HTR-8/SVneo (cell line): ENCODE measurements at places on chromosomes 13 and 19.

DNA sequence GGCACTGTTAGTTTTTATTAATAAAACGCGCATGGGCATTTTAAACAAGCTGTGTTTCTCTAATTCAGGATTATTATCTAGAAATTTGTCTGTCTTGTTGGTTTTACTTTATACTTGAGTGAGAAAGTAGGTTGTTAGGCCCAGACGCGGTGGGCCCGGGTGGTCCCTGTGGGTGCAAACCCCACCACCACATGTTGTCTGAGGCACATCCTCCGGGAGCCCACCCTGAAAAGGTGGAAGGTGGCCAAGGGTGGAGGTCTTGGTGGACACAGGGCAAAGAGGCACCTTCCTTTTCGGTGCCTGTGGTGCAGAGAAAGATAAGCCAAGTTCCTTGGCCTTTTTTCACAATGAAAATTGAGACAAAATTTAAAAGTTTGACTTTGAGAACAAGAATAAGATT lies 16.6 kb downstream of the ATP4B start:
- no peak for DNase-seq

DNA sequence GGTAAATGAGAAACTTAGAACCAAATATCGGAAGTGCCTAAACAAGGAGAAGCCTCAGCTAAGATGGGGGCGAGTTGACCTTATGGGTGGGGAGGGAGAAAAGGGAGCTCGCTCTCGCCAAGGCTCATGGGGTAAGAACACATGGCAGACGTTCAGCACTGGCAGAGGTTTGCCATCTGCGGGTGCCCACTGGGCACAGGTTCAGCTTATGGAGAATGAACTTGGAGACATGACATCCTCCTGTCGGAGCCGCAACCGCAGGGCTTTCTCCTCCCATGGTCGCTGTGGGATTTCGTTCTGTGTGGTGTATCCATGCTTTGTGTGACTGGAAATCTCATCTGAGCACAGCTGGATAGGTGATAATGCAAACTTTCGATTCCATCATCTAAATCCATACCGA lies 36.1 kb upstream of the PEPD start:
- no peak for DNase-seq

DNA sequence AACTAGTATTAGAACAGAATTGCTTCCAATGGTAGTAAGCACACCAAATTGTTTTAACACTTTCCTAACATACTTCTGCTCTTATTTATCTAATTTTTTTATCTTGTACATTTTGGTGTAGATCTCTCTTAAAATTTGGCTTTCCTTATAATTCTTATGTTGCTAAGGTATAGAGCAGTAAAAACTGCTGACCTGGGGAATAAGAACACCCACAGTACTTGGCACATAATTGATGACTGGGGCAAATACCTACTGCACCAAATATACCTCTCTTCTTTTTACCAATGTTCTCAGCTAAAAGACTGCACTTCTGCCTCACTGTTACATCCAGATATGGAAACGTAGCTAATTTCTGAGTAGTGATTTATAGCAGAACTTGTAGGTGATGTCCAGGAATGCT lies 642.2 kb downstream of the LIG4 start:
- no peak for DNase-seq

GRCh38 chr19:33157906-33158305 lies 26.0 kb downstream of the WDR88 start:
- no peak for DNase-seq

DNA sequence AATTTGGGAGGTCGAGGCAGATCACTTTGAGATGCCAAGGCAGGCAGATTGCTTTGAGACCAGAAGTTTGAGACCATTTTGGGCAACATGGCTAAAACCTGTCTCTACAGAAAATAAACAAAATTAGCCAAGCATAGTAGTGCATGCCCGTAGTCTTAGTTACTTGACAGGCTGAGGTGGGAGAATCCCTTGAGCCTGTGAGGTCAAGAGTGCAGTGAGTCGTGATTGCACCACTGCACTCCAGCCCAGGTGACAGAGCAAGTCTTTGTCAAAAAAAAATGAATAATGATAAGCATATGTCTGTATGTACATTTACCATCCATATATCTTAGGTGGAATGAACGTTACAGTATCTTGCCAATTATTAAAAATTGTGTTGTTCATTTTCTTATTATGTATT lies 2447.7 kb downstream of the PCDH9 start:
- DNase-seq, result no peak

DNA sequence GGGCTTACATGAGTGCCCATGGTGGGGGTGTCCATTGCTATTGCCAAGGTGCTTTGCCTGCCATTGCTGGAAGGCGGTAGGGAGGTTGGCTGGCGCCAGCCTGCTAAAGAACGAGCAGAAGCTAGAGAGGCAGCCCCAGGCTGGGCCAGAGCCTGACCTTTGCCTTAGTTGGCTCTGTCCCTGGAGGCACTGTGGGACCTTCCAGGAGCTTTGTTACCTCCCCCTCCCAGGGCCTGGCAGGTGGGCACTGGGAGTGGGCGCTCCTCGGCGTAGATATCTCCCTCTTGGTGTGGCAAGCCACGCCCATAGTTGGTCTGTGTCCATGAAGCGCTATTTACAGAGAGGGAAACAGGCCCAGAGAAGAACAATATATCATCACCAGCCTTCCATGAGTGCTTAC lies 2.3 kb upstream of the SLC25A42 start:
- DNase-seq, result no peak

- no peak for DNase-seq
Measured at GRCh38 chr13:108963846-108964600, 334.6 kb downstream of the MYO16 start.

DNA sequence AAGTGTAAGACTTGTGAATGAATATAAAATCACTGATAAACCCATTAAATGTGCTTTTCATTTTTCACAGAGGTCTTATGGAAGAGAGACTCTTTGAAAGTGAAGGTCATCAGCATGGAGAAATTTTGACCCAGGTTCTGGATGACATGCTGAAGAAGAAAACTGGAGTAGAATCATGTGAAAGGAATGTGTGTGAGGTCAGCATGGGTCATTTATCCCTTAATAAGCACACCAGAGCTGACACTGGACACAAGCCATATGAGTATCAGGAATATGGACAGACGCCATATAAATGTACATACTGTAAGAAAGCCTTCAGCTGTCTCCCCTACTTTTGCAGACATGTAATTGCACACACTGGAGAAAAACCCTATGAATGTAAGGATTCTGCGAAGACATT lies 29.0 kb downstream of the ZNF20 start:
- no peak for DNase-seq

GRCh38 chr13:101535192-101535746 lies 82.8 kb downstream of the ITGBL1 start:
- DNase-seq, result no peak

GRCh38 chr13:20378721-20379120 lies 146.6 kb upstream of the GJB6 start:
- no peak for DNase-seq

DNA sequence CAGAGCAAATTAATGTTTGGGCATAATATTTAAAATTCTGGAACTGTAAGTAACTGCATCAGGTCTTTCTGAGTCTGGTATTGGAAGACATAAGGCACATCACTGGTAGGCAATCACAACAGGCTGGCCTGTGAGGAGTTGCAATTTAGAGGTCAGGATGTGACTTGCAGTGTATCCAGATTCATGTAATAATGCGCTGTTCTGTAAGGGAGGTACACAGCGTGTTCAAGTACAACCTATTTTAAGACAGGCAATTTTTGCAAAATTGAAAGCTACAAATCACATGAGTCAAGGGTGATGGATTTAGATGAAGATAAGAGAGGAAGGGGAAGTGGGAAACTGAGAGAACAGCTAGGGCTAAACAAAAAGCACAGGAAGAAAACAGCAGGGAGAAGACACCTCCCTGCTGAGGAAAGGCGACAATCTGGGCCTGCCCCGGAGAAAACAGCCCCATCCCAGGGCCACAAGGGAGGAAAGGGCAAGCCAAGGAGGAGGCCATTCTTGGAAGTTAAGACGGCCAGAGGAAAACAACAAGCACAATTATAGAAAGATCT lies 138.1 kb downstream of the LACC1 start:
- DNase-seq, result no peak

DNA sequence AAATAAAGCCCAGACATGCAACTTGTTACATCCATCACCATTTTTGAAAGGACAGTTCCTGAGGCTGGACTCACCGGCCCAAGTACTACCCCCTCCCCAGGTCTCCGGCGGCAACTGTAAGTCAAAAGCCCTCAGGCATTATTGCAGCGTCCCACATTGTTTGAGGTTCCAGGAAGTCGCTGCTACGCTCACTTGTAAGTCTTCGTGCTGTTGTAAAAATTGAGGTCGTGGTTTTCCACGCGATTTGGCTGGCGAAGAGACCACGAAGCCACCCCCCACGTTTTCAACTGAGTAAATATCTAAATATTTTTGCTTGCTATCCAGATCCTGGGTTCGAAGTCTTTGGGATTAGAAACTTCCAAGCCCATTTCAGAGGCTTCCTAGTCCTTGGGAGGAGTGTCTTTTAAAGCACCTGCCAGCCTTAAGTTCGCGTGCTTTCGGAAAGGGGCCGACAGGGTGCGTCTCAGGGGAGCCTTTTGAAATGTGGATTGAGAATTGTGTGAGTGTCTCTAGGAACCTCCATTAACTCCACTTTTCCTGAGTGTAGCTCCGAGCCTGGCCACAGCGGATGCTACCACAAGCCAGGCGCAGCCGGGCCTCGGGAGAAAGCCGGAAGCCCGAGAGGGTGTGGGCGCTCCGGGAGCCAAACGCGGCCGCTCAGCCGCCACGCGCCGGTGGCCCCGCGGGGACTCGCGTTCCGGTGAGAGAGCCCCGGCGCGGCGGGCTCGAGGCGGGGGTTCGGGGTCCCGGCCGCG lies 434 bp upstream of the FNDC3A start:
- peak; percentile 13 for DNase-seq

GRCh38 chr19:54461613-54462012 lies 2.0 kb downstream of the LENG9 start:
- DNase-seq, result no peak

GRCh38 chr13:73230716-73231115 lies 171.9 kb downstream of the KLF5 start:
- no peak for DNase-seq

DNA sequence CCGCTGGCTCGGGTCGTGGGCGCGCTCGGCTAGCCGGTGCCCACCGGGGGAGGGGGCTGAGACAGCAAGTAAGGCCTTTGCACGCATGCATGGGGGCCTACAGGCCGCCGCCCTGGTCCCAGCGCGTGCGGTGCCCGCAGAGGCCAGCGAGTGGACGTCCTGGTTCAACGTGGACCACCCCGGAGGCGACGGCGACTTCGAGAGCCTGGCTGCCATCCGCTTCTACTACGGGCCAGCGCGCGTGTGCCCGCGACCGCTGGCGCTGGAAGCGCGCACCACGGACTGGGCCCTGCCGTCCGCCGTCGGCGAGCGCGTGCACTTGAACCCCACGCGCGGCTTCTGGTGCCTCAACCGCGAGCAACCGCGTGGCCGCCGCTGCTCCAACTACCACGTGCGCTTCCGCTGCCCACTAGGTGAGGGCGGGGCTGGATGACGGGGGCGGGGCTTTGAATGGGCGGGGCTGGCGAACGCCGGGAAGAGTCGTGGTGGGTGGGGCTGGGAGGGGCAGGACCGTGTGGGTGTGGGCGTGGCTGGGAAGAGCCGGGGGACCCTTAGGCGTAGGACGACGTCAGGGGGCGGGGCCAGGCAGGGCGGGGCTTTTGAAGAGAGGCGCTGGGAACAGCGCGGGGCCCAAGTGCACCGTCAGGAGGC lies 2.1 kb downstream of the CILP2 start:
- no peak for DNase-seq

- DNase-seq, result no peak
Measured at GRCh38 chr13:87889254-87889653, 218.1 kb downstream of the SLITRK5 start.

DNA sequence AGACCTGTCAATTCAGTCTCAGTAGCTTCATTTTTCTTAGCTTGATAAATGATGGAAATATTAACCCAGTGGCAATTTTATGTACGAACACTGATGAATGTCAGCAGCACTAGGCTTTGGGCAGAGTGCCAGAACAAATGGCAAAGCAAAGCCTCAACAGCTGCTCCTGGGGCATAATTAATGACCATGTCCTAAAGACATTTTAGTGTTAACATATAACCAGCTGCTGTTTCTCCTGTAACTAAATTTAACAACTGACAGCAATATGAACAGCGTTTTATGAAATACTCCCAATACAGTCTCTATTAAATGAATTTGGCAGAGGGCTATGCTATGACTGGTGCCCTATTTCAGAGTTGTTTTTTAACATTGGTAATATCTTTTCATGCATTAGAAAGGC lies 47.1 kb downstream of the ZNF568 start:
- DNase-seq, result no peak

DNA sequence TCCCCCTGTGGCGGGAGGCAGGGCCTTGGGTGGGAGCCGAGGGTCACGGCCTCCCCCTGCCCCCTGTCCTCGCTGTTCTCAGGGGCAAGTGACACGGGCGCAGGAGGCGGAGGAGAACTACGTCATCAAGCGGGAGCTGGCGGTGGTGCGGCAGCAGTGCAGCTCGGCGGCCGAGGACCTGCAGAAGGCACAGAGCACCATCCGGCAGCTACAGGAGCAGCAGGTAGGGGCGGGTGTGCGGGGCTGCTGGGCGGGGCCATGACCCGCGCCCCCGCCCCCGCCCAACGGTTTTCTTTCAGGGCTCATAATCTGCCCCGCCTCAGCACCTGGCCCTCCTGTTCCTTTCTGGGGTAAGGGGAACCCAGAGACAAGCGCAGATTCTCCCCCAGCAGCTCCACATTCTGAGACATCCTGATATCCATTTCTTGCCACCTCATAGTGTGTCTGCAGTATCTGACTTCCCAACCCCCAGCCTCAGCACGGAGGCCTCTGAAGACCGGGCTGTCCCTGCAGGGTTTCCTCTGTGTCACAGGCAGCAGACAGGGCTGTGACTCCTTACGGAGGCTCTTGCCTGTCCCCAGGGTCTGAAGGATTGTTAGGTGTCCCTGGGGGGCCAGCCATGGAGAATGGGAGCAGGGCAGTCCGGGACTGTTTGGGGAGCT lies 15.9 kb downstream of the PRR36 start:
- no peak for DNase-seq
